ENCODE measurements at places on chromosomes 13 and 19.

- no peak for DNase-seq
Measured at GRCh38 chr13:39870197-39870747, 214.8 kb downstream of the COG6 start.

- DNase-seq, result no peak
Measured at GRCh38 chr19:22144394-22144793, 52.4 kb downstream of the ZNF676 start.

DNA sequence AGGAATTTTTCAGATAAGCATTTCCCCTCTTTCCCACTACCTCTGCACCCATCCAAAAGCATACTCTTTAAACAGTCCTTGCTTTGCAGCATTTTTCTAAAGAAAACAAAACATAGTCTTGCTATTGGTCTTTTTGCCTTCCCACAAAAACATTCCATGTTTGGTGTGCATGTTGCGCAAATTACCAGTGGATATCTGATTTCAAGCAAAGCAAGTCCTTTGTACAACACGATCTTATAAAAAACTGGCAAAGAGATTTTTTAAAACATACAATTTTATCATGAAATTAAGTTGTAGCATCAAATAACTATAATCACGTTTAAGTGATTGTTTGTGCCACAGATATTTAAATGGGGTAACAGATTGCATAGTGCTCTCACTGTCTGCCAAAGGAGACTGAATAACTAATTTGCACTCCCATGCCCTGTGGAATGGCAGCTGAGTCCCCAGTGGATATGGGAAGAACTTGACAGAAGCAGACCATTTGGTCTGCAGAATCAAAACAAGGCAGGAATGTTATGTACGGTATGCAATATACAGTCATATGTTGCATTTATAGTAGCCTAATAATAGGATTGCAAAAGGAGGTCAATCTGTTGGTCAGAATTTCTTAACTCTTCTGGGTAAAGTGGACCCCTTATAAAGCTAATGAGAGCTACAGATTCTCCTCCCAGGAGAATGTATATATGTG, 285.7 kb downstream of the TBC1D4 start:
- no peak for DNase-seq

GRCh38 chr13:112719016-112719415, 29.2 kb downstream of the ATP11A start:
- DNase-seq, result no peak

DNA sequence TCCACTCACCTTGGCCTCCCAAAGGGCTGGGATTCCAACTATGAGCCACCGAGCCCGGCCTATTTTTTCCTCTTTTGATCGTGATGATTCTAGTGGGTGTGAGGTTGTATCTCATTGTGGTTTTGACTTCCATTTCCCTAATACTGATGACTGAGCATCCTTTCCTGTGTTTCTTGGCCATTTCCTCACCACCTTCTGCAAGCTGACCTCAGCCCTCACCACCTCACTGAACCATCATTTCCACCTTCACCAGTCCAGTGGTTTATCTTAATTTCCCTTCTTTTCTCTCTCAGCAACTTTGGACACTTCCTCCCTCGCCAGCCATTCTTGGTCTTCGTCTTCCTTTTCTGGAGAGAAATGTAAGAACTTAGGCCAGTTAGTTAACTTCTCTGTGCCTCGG, 13.0 kb upstream of the BICRA start:
- no peak for DNase-seq

DNA sequence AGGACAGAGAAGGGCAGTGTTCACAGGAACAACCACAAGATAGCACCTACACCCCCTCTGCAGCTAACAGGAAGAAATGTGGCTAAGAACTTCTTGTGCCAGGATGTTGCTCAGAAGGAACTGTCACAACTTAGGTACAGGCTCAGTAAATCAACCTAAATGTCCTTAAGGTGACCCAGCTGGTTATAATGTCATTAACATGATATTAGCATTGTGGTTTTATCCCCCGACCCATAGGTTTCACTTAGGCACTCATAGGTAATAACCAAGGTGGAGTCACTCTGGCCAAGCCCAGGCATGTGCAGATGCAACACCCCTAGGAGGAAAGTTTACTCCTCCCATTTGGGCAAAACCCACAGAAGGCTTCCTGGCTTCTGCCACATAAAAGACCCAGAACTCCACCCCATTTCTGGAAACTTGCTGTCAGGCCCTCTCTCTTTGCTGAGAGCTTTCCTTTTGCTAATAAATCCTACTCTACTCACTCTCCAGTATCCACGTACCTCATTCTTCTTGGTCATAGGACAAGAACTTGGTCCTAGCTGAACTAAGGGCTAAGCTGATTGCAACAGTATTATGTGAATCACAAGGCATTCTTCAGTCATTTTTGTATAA, 951.3 kb downstream of the SLITRK5 start:
- no peak for DNase-seq

- no peak for DNase-seq
Measured at GRCh38 chr13:114038211-114038613, 64.3 kb upstream of the C13orf46 start.

GRCh38 chr19:9791552-9792205, 23.1 kb upstream of the ZNF846 start:
- peak; percentile 88 for DNase-seq

All from HTR-8/SVneo (cell line).